ENCODE measurements at places on chromosomes 6 and 20. TPM values are rescaled to one million over a fixed set of nuclear protein-coding genes. Genes with fewer than 3 reads are reported as not detected.

- DNase-seq = no peak
Observed at GRCh38 chr6:170448751-170449630, 104.1 kb downstream of the PSMB1 start.

Gene BTNL2
- total RNA-seq = not detected

DNA sequence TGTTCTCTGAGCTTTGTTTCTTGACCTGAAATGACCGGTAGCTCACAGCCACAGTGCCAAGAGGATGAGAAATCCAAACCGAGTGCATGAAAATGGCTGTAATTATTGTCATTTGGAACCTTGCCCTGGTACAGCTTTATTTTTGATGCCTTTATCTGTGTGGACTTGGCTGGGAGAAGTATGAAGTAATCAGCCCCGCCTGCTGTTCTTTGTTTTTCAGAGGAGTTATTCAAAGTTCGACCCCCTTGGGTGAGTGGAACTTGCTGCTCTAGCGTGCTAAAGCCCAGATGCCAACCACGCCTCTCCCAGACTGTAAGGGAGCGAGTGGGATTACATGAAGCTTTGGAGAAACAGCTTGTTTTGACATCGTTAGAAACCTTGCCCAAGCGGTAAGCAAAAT is 48.3 kb downstream of the ECT2L start:
- no peak for DNase-seq

- no peak for DNase-seq
Observed at GRCh38 chr6:51842804-51843378, 244.5 kb downstream of the PKHD1 start.

DNA sequence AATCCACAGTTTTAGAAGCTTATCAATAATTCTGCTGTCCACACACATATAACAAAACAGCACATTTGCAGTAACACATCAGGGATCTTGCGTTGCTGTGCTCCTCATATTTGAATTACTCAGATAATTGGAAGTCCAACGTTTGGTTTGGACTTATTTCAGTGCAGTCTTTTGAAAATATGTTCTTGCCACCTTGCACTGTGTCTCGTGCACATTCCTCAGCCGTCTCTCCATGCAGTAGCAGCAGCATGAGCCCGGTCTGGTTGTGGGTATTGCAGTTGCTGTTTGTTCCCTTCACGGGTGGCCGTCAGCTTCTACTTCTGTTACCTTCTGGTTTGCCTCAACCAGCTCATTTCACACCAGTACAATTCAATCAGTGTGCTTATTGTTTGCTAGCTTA is 215.5 kb downstream of the SLC24A3 start:
- DNase-seq = no peak

Gene DDAH2
- total RNA-seq = 27.7 TPM

- DNase-seq = no peak
Observed at GRCh38 chr20:61056116-61056515, 195.9 kb upstream of the CDH4 start.

GRCh38 chr6:22067122-22067521 is 229.7 kb downstream of the PRL start:
- DNase-seq = no peak

Gene ATRN
- total RNA-seq = 134 TPM

Gene DEFB129
- total RNA-seq = not detected

GRCh38 chr20:24954566-24954965 is 5.5 kb downstream of the CST7 start:
- DNase-seq = no peak

DNA sequence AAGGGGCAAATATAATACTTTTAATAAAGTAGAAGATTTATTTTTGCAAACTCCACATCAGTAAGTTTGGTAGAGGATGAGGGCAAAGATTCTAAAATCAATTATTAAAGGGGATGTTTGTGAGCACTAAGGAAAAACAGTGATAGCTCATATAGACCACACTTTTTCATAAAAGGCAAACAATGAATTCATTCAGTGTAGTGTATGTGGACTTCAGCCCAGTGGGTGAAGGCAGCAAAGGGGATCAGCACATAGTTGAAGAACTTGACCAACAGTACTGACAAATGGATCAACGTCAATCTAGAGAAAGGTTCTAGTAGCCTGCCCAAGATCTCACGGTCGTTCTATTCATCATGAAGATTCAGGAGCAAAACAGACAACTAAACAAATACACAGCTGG is 45.3 kb downstream of the MAK start:
- no peak for DNase-seq

Gene IL20RA
- not detected for total RNA-seq

DNA sequence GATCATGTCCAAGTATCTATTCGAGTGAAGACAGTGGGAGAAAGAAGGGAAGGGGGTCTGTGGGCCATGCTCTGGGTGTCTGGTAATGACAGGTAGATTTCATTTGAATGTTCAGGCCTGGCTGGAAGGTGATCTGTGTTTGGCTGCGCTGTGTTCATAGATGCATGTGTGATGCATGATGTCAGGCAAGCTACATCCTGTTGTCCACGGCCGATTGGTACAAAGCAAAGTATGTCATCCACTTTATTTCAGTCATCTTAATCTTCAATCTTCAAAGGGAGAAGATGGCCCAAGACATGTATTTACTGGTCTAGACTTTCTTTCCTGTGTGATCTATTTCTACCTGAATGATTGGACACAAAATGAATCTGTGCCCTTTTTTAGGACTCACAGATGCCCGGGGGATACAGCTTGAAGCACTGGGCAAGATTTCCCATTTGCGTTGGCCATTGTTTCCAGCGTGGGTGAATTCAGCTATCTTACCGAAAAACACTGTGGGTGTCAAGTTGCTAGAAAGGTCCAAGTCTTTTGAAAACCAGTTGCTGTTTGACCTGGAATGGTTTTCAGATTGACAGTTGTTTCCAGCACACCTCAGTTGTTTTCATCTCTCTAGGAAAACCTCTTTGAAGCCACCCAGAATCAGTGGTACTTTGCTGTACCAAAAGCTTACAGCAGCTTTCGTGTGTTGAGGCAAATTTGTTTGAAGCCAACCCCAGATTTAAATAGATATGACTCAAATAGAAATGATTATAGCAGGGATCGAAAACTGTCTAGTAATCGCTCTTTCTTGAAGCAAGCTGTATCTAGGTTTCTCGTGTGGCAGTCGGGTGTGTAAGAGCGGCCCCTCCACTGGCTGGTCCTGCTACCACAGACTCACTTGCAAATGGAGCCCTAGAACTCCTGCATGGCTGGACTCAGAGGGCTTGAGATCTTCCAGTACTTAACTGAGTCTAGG is 27.2 kb downstream of the DUSP22 start:
- DNase-seq = no peak

GRCh38 chr6:120279466-120280167 is 930.1 kb upstream of the MAN1A1 start:
- no peak for DNase-seq

DNA sequence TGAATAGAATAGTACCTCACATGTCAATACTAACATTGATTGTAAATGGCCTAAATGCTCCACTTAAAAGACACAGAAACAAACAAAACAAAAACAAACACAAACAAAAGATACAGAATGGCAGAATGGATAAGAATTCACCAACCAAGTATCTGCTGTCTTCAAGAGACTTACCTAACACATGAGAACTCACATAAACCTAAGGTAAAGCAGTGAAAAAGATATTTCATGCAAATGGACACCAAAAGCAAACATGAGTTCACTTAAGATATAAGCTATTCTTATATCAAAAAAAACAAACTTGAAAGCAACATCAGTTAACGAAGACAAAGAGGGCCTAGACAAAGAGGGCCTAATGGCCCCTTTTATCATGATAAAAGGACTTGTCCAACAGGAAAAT is 47.3 kb upstream of the ZNF133 start:
- no peak for DNase-seq

DNA sequence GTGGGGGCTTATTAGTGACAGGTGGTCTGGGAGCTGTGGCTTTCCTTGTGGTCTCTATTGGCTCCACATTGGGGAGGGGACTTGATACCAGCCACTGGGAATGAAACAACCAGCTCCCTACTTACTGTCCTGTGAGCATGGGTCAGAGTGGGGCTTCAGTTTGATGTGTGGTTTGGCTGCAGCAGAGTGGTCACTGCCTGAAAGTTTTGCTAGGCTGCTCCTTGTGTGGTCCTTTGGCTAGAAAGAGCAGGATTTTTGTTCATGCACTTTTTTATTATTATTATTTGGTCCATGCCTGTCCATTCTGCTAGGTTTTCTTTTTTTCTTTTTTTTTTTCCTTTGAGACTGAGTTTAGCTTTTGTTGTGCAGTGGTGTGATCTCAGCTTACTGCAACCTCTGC is 7.5 kb upstream of the TMEM14B start:
- no peak for DNase-seq

Gene IMPG1
- not detected for total RNA-seq

Gene MUC22
- not detected for total RNA-seq

- peak; percentile 84 for DNase-seq
Observed at GRCh38 chr6:16739329-16739801, 21.9 kb downstream of the ATXN1 start.

GRCh38 chr20:10259166-10259565 is 40.5 kb downstream of the SNAP25 start:
- no peak for DNase-seq

Gene HIVEP2
- 21.5 TPM for total RNA-seq

Measured in mammary epithelial cell (primary cell).